Pulmonary artery endothelial cell (primary cell): ENCODE measurements at places on chromosomes 7 and 10.
A peak's percentile ranks its signal among the peaks of the same experiment; 100 is the strongest.

DNA sequence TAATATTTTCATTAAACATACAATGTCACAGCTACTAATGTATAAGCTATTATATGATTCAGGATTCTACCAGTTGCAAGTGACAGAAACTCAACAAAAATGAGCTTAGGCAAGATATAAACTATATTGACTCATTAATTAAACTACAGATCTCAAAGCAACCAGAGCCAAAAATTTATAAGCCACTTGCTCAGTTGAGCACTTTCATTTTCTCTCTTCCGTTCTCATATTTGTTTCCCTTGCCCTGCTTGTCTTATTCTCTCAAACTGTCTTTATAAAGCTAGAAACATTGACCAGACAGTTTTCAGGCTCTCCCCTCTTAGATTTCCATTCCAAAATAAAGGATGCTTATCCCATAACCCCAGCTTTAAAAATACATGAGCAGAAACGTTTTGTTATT, 60.2 kb upstream of the DGKB start:
- DNase-seq = no peak

DNA sequence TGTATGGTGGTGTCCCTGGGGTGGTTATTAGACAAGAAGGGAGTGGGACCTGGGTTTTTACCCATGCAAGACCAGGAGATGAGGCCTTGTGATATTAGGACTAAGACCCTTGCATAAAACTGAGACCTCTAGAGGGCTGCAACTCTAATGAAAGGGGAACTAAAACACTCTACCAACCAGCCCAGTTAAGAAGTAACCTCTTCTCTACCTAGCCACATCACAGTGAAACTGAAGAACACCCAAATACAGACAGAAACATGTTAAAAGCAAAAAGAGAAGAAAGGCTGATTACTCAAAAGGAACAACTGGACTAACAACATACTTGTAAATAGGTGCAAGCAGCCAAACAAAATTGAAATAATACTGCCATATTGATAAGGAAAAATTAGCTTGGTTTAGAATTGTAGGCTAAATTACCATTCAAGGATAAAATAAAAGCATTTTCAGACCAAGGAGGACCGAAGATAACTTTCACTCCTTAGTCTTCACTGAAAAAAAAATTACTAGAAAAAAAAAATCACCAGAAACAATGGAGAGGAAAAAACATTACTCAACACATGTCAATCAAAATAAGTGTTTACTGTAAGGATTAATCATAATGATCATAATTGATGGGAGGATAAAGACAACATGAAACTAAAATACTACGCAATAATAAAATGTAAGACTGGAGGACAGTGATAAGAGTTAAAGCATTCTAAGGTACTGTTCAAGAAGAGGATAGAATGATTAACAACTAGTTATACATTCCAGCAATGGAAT, 27.6 kb downstream of the ERLIN1 start:
- no peak for DNase-seq

DNA sequence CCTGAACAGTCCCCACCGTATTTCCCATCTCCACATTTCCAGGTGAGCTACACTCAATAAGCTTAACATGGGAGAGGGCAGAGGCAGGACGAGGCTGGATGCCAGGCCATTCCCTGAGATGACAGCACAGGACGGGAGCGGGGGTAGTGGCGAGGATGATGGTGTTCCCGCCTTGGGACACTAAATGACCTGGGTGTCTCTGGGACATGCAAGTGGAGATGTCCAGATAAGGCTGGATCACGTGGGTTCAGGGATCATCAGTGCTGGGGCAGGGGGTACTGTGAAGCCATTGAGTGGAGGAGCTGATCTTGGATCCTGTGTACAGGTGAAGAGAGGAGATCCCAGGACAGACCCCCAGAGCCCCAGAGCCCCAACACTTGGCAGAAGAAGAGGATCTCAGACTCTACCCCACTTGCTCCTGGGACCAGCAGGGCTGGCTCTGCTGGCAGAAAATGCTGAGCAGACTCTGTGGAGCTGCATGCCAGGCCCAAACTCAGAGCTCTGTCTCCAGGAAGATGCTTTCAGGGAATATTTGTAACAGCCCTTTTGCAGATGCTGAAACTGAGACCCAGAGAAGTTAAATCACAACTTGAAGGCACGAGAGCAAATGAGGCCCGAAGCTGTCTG, 29.7 kb upstream of the HSPA12A start:
- DNase-seq = no peak

- DNase-seq = no peak
Measured at GRCh38 chr10:49631975-49632374, 18.1 kb downstream of the CHAT start.

DNA sequence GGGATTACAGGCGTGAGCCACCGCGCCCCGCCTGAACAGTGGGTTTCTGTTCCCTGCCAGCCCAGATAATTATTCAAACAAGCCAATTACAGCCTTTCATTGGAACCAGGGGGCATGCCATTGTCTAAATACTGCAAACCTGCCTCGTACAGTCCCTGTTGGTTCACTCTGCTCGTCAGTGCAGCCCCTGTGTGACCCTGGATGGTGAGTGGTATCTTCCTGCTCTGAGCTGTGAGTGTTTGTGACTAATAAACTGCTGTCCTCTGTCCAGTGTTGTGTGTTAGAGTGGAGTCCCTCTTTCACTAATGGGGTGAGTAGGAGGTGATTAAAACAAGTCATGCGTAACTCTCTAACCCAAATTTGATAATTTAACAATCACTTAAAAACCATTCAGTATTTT, 176.5 kb upstream of the FAM3C start:
- DNase-seq = no peak

DNA sequence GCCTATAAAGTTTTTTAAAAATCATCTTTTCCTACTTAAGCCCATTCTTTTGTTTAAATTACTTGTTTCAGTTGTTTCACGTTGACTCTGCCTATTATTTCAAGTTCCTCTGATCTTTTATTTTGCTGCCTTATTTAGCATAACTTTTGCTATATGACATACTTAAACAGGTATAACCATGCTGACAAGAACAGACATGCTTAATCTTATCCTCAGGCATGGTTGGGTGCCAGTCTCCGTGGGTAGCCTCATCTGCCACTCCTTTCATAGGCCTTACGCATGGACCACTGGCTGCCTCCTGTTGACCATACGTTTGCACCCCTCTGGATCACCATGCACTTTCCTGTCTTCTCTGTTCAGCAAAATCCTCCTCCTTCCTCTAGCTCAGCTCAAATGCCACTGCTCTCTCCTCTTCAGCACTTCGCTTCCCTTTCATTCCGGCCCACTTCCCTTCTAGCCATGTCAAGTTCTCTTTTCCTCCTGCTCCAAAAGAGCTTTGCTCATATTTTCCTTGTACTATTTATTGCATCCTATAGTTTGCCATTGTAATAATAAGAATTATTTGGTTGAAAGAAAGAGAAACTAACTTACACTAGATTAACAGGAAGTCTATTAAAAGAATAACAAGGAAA, 10.0 kb upstream of the TSPAN33 start:
- DNase-seq = no peak

DNA sequence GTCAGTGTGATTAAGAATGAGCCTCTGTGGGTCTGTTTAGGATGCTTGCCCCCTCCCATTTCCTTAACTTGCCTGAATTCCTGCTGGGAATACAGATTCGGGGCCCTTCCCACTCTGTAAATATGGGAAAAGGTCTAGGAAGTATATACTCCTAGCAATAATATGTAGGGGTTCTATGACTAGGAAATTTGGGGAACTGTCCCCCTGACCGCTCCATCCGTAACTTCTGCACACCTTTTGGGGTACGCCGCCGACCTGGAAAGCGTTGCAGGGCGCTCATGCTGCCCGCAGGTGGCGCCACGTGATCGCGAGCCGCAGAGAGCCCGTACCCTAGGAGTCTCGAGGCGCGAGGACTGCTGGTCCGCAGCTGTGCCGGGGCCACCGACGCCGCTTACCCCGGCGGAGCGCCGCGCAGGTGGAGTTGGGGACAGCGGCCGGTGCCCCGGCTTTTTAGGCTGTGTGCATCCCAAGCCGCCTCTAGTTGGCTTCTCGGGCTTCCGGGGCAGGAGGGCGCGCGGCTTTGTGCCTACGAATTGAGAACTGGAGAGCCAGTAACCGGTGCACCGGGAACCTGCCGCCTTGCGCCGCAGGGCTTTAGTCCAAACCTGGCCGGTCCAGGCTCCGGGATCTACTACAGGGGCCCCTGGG, 656 bp upstream of the CNNM2 start:
- peak; percentile 29 for DNase-seq
